ENCODE measurements at places on chromosomes 4 and X. TPM values are rescaled to one million over a fixed set of nuclear protein-coding genes. Genes with fewer than 3 reads are reported as not detected.
A peak's percentile ranks its signal among the peaks of the same experiment; 100 is the strongest.

DNA sequence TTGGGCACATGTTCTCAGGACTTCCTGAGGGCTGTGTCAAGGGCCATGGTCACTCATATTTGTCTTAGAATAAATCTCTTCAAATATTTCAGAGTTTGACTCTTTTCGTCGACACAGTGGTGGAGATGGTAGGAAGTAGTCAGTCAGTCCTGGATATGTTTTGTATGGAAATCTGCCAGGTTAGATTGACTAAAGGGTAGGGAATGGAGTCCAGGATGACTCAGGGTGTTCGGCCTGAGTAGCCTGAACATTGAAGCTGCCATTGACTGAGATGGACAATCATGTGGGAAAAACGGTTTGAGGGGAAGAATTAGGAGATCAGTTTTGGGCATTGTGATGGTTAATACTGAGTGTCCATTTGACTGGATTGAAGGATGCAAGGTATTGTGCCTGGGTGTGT is 177.1 kb upstream of the CENPE start:
- no peak for DNase-seq

DNA sequence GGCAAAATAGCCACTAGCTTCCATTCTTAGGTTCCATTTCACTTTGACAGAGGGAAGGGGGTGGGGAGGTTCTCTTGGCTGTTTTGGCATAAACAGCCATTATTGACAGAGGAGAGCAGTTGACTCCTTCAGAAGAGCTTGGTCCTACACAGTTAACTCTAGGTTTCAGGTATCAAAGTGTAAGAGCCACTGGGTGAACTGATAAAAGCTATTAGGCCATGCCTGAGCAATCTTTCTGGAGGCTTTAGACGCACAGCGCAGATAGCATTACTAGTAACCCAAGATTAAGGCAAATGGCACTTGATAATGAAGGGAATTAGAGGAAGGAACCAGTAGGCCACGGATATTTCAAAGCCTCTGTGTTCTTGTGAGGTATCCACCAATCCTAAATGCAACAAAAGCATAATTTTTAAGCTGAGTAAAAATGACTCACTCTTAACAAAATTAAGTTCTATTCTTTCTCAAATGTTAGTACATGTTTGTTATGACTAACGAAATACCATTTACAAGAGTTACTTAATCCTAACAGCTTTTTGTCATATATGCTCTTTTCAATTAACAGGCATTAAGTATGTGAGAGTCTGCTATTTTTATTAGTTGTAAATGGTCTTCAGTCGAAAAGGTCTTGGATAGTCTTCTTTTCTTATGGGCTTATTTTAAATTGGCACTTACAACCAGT is 53.6 kb downstream of the SLC7A11 start:
- DNase-seq, result peak; percentile 7

GRCh38 chr4:77367638-77368037 is 210.6 kb downstream of the CCNG2 start:
- no peak for DNase-seq

DNA sequence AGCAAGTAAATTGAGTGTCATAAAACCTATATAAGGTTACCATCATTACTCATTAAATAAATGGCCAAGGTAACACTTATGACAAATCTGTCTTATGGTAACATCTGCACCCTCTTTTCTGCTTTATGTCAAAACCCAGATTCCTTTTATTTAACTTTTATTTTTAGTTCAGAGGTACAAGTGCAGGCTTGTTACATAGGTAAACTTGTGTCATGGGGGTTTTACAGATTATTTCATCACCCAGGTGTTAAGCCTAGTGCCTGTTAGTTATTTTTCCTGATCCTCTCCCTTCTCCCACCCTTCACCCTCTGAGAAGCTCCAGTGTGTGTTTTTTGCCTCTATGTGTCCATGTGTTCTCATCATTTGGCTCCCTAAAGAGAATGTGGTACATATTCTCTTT is 930.7 kb downstream of the CCSER1 start:
- DNase-seq, result no peak

DNA sequence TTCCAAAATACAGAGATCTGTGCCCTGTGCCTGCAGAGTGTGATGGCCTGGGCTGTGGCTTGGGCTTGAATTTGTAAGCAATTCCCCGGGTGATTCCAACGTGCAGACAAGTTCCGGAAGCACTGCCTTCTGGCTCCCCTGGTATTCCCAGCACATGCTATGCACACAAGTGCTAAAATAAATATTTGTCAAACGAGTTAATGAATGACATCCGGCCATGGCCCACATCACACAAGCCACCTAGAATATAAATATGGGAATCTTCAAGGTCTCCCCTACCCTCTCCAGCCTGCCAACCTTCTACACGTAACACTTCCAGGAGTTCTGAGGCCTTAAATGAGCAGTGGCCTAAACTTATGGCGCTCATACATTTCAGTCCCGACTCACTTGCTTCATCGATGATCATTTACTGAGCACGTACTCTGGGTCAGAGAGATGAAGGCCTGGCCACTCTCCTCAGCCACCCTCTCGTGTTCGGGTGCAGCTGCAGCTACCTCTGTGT is 21.3 kb downstream of the DCTD start:
- no peak for DNase-seq

DNA sequence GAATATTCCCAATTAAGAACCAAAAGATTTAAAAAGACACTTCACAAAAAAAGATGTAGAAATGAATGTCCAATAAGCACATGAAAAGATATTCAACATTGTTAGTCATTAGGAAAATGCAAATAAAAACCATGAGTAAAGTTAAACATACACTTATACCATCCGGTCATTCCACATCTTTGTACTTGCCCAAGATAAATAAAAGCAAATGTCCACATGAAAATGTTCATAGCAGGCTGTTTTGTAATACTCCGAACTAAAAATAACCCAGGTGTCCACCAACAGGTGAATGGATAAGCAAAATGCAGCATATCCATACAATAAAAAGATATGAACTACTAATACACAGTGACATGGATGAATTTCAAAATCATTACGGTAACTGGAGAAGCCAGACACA is 28.6 kb upstream of the ZCCHC4 start:
- no peak for DNase-seq

Gene GJB1
- not detected for polyA plus RNA-seq

Gene CCDC110
- not detected for polyA plus RNA-seq

Gene LNX1
- 0.09 TPM for polyA plus RNA-seq
